ENCODE measurements at places on chromosomes 7 and 10.

DNA sequence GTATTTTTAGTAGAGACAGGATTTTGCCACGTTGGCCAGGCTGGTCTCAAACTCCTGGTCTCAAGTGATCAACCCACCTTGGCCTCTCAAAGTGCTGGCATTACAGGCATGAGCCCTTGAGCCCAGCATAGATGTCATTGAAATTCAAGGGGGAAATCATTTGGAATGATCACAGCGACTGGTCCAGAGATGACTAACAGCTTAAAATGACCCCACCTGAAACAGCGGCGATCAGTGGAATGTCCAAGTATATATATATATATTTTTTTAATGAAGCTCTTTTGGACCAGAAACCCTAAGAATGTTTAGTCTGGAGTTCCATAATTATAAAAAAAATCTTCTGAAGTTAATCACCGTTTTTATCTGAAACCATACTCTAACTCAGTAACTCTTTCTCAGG lies 12.5 kb upstream of the AKR1E2 start:
- no peak for DNase-seq

- DNase-seq: no peak
Observed at GRCh38 chr10:102335184-102335583, 60.3 kb upstream of the NFKB2 start.

- no peak for DNase-seq
Observed at GRCh38 chr7:117283779-117284178, 39.1 kb downstream of the WNT2 start.

- no peak for DNase-seq
Observed at GRCh38 chr7:131595699-131596098, 39.3 kb upstream of the PODXL start.

GRCh38 chr7:128121711-128122530 lies 90.7 kb upstream of the LRRC4 start:
- DNase-seq: no peak

GRCh38 chr7:64544010-64544409 lies 18.9 kb downstream of the ZNF680 start:
- no peak for DNase-seq

GRCh38 chr10:66837990-66838389 lies 87.8 kb upstream of the LRRTM3 start:
- DNase-seq: no peak

DNA sequence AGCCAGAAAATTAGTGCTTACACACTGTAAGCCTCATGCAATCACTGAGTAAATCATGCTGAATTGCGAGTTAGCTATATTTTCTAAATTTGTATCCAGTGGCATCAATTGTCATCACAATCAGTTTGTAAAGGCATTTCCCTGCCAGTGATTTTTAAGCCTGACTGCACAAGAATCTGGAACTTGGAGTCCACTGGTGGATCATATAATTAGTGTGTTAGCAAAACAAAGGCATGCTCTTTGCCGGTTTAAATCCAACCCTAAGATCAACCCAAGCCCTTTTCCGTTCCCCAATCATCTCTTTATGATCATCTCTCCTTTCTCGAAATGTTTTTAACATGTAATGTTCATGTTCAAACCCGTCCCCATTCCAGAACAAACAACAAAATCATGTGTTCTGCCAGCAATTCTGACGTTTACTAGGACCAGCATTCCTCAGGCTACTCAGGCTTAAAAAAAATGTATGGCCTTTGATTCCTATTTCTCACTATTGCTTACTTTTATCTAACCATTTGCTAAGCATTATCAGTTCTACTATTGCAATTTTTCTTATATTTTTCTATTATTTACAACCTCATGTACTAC lies 649.2 kb downstream of the SORCS1 start:
- DNase-seq: no peak

DNA sequence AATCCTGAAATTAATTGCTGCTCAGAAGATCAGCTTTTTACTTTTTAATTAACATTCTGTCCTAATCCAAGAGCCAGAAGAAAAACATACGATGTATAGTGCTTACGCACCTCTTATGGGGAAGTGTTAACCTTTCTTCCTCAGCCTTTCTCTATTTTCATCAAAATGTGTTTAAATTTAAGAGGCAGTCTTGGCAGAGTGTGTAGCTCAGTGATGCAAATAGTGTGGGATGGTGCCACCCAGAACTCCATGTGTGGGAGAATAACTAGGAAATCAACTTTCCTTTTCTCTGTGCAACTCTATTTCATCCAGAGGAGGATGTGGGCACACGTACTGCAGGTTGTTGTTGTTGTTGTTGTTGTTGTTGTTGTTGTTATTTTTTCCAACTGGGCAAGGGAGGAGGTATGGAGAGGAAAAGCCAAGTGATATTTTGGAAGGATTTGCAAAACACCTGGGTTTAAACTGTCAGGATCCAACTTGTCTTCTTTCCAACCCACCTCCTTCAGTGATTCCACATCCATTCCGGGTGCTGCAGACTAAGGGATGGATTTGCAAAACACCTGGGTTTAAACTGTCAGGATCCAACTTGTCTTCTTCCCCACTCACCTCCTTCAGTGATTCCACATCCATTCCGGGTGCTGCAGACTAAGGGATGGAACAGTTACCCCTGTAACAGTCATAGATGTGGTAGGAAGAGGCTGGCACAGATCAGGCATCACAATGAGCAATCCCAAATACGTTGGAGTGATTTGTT lies 19.8 kb downstream of the ELMO1 start:
- DNase-seq: no peak

DNA sequence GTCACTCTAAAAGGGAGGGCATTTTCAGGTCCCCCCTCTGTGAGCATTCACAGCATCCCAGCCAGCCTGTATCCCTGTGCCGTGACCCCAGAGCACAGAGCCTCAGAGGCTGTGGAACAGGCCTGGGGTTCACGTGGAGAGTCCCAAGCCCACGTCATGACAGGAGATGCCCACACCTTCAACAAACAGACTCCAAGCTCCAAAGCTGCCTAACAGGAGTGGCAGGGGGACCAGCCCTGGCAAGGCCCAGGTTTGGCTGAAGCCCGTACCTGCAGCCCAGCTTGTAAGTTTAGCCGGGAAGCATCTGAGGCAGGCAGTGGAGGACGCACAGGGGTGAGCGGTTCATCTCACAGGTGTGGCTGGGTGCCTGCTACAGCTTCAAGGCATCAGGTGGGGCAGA lies 33.5 kb downstream of the LHPP start:
- no peak for DNase-seq

DNA sequence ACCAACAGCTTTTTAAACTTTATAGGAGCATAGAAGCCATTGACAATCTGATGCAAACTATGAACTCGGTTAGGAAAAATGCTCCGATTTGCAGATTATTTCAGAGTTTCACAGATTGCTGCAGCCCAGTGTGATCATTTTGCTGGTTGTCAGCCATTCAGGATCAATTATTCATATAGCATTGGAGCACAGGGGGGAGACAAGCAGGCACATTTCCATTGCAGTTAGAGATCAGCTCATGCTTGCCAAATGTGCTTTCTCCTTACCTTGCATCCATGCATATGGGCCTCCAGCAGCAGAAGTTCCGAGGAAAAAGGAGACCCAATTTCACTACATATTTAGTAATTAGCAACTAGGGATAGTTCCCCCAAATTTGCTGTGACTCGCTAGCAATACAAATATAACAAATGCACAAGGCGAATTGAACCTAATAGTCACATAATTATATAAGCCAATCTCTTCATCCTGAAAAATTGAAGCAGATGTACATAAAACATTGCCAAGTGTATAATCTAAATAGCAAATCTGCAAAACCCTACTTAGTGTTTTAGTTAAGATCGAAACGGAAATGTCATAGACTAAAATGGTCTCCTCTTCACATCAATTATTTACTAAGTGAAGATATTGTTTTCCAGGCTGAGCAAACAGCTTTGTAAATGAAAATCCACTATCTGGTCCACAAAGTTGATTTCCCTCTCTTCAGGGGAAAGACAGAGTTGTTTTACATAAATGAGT lies 49.5 kb upstream of the RSU1 start:
- no peak for DNase-seq

GRCh38 chr10:131698986-131699385 lies 201.8 kb upstream of the PPP2R2D start:
- DNase-seq: no peak

DNA sequence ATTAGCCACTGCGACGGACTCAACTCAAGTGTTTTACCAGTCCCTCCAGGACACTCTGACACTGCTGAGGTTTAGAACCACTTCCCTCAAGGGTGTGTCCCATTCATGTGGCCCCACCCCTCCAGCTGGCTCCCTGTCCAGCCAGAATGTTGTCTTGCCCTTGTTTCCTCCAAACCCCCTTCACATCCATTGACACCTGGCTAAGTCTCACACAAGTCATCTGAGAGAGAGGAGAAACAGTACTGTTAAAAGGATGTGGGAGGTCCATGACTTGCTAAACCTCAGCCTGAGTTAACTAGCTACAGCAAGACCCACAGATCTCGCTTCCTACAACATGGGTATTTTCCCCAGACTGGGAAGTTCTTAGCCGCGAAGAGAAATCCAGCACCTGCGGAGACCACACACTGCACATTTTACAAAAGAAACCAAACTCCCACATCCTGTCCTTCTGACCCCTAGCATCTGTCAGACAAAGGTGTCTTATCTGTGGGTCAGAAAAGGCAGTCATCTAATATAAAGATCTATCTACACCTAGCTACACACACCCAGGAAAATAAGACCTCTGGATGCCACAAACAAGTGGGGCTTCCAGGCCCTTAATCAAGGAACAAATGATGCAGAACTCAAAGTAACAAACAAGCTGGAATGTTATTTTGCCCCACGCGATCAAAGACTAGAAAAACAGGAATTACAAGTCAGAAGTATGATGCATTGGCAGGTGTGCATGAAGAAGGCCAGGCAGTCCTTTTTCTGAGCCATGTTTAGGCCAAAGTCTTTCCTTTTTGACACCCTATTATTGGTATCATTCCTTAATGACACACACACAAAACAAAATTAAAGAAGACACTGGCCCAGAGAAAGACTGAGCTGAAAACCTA lies 13.9 kb downstream of the OSBPL3 start:
- DNase-seq: no peak

- peak; percentile 42 for DNase-seq
Observed at GRCh38 chr10:49407552-49408137, 11.8 kb upstream of the DRGX start.

GRCh38 chr10:972763-973162 lies 15.5 kb upstream of the GTPBP4 start:
- no peak for DNase-seq

DNA sequence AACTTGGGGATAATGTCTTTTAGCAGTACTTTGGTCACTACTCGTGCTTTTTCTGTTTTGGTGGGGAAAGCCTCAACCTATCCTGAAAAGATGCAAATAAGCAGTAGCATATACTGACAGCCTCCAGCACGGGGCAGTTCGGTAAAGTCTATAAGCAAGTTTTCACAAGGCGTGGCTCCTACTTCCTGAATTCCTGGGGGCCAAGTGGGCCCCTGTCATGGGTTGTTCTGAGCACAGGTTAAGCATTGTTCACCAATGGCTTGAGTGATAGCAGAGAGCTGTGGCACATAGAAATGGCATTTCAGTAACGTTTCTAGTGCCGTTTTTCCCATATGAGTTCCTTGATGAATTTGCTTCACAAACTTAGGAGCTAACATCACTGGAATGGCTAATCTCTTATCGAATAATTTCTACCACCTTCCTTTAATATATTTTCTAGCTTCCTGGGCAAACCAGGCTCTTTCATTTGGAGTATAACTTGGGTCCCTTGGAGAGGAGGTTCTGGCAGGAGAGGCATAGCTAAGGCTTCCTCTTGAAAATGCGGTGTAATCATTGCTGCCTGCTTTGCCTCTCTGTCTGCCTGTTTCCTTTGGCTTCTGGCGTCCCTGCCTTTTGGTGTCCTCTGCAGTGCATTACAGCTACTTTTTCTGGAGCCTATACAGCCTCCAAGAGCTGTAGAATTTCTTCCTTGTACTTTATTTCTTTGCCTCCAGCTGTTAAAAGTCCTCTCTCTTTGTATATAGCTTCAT lies 11.7 kb upstream of the ZNF239 start:
- no peak for DNase-seq

DNA sequence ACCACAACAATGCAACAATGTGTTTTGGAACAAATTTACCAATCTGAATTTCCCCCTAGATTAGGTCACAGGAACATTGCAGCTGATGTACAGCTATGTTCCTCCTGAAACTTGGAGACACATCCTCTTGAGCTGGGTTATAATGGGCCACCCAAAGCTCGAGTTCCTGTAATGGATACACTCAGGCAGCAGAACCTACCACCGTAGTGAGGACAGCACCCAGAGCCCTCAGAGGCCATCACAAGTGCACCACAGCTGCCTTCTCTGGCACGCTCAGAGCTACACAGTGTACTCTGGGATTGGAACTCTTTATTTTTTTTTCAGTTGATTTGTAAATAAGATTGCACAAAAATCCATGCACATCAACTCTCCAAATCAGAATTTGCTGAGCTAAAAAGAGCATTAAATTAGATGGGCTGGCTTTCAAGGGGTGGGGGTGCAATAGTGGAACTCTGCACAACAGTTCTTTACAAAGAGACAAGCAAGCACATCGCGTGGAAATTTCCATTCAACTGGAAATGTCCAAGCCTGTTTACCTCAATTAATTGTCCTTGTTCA lies 56.7 kb downstream of the EGFR start:
- DNase-seq: no peak

DNA sequence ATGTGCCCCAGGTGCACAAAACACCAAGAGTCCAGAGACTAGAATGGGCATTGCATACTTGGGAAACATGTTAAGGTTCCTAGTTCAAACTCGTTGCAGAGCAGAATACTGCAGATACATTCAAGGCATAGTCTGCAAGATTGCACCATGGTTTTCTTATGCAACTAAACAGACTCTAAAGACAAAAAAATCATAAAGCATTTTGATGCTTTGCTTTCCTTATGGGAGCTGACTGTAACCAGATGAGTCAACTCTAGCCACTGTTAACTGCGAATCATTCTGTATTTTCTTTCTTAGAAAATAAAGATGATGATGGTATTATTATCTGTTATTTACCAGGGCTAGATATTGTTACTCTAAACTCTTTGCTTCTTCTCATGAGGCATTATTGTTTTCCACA lies 19.7 kb downstream of the TRUB1 start:
- no peak for DNase-seq

GRCh38 chr7:100221231-100221718 lies 1.5 kb downstream of the PVRIG start:
- no peak for DNase-seq

DNA sequence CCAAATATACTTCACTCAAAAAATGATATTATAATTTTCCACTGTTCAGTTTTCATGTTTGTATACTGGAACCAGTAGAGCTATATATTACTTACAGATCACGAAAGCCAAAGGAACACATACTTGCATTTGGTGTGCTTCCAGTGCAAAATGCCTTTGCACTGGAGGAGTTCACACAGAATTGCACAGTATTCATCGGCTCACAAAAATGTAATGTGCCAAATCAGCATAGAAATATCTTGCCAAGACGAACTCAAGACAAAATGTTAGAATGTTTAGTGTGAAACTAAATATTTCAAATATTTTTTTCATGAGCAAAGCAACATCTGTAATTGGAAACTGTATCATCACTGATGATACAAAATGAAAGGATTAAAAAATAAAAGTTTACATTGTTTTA lies 646.2 kb upstream of the SEMA3D start:
- DNase-seq: no peak

Measured in brain pericyte (primary cell).